ENCODE measurements at places on chromosomes 1 and 21.

DNA sequence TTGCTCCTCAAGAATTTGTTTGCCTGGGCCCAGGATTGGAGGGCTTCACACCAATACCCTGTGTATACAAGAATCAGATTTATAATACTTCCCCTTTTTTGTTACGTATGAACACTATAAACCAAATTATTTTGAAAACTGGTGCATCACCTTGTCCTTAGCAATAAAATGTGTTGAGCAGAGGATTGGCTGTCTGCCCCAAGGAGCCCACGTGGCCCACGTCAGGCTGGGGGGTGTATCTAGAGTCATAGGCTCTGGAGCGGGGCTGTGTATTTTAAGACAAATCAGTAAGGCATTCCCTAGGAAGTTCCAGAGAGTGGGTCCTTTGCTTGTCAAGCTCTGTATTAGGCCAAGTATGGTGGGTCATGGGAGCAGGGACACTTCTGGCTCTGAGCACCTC, 2.0 kb upstream of the ST3GAL3 start:
- no peak for DNase-seq

GRCh38 chr1:183604815-183605214, 14.6 kb upstream of the NCF2 start:
- DNase-seq: no peak

DNA sequence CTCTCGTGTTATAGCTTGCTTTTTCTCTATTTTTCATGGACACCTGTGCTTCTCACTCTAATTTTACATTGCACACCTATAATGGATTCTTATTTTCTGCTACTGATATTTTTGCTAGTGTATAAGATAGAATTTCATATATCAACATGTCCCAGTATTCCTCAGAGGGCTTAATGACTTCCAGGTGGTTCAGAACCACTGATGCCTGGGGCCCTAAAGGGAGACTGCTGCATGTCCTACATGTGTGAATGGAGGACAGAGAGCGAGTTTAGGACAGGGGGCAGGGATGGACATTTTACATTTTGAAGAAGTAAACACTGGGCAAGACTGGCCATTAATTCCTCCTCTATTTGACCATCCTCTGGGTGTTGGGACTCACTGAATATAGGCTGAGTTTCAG, 100.6 kb downstream of the DISC1 start:
- DNase-seq: no peak

DNA sequence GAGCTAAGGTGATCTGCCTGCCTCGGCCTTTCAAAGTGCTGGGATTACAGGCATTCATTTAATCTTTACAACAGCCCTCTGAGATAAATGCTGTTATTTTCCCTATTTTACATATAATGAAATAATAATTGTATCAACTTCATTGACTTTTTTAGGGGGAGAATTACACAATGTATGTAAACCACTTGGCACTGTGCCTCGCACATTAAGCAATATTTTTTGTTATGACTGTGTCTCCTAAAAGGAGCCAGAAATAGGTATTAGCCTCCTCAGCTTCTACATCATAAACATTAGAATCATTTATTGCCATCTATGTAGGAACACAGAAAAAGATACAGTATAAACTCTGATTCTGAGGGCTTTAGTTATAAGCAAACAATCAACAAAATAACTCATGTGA, 1.1 kb upstream of the DNAJC28 start:
- DNase-seq: no peak

DNA sequence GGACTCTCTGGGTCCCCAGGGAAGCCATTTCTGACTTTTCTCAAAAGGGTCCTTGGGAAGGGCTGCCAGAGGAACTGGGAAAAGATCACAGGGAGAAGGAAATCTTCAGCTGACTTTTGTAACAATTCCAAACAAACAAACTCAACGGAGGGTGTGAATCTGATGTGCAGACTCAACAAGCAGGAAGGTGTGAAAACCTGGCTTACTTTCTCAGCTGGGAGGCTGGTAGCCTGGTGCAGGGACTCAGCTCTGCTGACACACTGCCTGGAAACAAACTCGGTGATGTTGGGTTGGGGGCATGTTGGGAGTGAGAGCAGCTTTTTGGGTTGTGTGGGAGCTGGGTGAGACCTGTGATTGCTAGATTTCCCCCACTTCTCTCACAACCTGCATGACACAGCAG, 10.2 kb upstream of the HSD3B2 start:
- no peak for DNase-seq

- DNase-seq: no peak
Measured at GRCh38 chr1:225865514-225865913, 16.7 kb downstream of the TMEM63A start.

DNA sequence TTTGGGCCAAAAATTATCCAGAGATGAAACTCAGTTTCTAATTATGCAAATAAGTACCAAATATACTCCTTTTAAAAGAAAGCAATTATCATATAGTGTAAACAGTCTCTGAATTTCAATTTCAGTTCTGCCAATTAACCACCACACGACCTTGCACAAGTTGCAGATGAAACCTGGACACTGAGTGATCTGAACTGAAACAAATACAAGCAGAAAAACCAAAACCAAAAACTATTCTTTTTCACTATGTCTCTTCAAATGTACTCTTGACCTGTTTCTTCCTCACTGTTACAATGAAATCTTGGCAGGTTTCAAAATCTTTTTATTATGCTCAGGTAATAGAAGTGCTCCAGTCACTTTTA, 79.2 kb downstream of the TYW3 start:
- no peak for DNase-seq

DNA sequence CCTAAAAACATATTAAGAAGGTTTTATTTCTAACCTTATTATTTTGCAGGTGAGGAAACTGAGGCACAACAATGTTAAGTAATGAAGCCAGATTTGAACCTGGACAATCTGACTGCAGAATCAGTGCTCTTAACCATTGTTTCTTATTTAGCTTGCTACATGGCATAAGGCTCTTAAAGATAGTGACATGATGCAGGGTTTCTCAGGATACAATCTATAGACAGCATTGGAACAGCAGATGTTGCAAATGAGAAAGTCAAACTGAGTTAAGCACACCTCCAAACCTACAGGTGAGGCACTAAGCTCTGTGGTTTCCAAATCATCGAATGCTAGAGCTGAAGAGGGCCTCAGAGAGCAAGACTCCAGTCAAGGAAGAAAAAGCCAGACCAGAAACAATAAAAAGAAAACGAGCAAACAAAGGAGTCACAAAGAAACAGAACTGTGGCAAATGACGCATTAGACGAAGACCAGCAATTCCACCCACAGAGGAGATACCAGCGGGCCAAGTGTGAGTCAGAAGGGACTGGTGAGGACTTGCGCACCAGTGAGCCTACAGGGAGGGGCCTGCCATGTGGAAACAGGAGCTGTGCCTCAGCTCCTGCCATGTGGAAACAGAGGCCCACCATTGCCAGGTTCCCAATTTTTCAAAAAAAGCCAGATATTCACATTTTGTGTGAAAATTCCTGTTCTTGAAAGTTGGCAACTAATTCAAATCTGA, 14.4 kb downstream of the CD58 start:
- DNase-seq: peak; percentile 88

- DNase-seq: no peak
Measured at GRCh38 chr1:8152731-8153702, 126.9 kb upstream of the ERRFI1 start.

DNA sequence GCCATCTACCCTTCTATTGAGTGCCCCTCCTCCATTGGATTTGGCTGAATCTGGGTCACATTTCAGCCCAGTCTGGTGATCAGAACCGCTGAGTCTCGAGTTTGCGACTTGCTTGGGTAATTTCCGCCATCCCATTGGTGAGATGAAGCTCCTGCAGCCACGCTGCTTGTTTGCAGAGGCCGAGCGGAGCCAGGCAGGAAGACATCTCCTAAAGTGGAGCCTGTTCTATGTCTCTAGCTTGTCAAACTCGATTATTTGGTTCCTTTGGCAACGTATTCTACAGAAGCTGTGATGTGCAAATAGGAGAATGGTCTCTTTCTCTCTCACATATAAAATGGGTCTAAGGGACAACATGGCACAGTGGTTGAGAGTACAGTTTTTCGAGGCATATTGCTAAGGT, 206.8 kb upstream of the PLXNA2 start:
- no peak for DNase-seq

GRCh38 chr1:183676586-183677189, 23.6 kb upstream of the APOBEC4 start:
- DNase-seq: no peak

DNA sequence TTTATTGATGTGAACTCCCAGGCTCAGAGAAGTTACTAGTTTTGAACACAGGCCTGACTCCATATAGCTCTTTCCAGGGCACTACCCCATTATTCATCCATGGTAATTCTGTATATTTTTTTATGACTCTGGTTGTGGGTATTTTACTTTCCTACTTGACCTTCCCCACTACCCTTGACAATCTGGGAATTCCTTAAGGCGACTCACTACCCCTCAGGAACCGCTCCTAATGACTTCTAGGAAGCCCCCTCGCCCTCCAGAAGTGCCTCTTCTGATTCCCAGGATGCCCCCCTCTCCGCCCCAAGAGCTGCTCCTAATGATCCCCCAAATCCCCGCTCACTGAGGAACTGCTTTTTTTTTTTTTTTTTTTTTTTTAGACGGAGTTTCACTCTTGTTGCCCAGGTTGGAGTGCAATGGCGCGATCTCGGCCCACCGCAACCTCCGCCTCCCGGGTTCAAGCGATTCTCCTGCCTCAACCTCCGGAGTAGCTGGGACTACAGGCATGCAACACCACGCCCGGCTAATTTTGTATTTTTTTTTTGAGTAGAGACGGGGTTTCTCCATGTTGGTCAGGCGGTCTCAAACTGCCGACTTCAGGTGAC, 972 bp upstream of the KDM4A start:
- no peak for DNase-seq

GRCh38 chr1:20485527-20486456, at the start of gene CAMK2N1:
CAMK2N1 (minus strand) TSS chr1:20486210; CDS start chr1:20485379, 831 bp downstream.
- DNase-seq: peak; percentile 66

DNA sequence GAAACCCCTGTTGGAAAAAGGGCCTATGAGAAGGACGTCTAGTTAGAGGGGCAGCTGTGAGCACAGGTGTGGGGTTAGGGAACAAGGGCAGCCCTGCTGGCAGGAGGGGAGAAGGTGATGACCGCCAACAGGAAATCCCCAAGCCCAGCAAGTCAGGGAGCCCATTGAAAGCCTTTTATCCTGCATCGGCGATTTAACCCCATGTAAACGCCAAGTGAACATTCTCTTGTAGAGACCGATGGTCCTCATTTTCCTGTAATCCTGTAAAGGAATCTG, 1.1 kb upstream of the BSND start:
- DNase-seq: no peak

DNA sequence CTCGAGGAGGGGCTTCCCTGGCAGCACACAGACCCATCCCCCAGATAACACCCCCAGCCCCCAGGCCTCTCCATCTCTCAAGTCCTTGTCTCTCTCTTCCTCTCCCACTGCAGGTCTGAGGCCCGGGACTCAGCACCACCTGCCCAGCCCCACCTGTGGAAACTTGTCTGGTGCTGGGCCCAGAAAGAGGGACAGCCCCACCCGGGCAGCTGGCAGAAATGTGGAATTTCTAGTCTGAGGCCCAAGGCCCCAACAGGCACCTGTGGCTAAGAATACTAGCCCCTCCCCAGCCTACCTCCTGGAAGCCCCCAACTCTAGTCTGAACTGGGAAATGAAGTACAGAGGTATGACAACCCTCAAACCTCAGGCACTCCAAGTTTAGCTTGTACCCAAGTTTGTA, 15.4 kb downstream of the TTC39A start:
- DNase-seq: no peak

- no peak for DNase-seq
Measured at GRCh38 chr1:56106531-56107274, 472.7 kb downstream of the PLPP3 start.

- no peak for DNase-seq
Measured at GRCh38 chr1:56169856-56170255, 409.5 kb downstream of the PLPP3 start.

- DNase-seq: no peak
Measured at GRCh38 chr1:11740258-11741192, 4.6 kb downstream of the AGTRAP start.
